ENCODE measurements at places on chromosomes 3 and 15.
A peak's percentile ranks its signal among the peaks of the same experiment; 100 is the strongest.

DNA sequence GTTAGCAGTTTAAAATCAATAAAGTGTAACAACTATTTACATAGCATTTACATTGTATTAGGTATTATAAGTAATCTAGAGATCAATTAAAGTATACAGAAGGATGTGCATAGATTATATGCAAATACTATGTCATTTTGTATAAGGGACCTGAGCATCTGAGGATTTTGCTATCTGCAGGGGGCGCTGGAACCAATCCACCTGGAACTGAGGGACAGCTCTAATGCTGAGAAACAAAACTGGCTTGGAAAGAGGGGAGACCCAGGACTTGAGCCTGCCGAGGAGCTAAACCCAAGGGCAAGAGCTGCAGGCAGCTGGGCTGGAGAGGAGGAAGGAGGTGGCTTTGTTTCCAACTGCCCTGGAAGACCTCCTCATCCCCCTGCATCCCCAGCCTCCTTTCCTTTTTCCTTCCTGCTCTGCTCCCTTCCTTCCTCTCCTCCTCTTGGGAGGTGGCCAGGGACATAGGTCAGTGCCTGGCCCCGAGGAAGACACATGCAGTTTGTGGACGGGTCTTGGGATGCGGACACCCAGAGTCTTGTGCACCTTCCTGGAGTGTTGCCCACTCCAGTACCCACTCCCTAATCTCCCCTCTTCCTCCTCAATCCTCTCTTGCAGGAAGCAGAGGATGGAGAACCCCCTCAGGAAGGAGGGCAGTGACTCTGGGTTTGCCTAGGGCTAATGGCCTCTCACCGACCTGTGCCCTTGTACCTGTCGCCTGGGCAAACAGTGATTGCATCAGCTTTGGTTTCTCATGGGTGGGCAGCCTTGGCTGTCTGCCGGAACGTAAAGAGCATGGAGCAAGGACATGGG is 825 bp upstream of the RTP3 start:
- peak; percentile 70 for DNase-seq

GRCh38 chr3:125148836-125149235 is 63.7 kb downstream of the SLC12A8 start:
- no peak for DNase-seq

GRCh38 chr3:23820888-23821287 is 15.1 kb downstream of the UBE2E1 start:
- no peak for DNase-seq

GRCh38 chr3:79326642-79327041 is 441.2 kb downstream of the ROBO1 start:
- DNase-seq, result no peak

- no peak for DNase-seq
Measured at GRCh38 chr3:112372396-112372795, 39.4 kb downstream of the CD200 start.

GRCh38 chr3:51982352-51982837 is 940 bp upstream of the ACY1 start:
- DNase-seq, result no peak

DNA sequence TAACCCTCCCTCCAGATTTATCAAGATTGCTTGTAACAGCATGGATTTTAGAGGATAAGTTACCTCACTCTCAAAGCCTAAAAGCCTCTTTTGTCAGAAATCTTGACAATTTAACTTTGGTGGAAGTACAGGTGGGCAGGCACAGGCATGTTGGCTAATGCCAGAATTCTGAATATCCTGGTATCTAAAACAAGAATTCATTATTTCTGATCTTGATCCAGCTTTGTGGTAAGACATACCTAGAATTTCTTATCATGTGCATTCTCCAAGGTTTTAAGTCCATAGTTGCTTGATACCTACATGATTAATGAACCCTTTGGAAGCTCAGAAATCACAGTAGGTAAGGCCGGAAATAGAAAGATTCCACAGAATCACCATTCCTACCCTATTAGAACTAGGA is 109.9 kb upstream of the TTC14 start:
- DNase-seq, result no peak

- DNase-seq, result no peak
Measured at GRCh38 chr3:149292666-149293065, 40.8 kb downstream of the TM4SF18 start.

- DNase-seq, result no peak
Measured at GRCh38 chr3:196193736-196194541, 17.3 kb downstream of the ZDHHC19 start.

- DNase-seq, result no peak
Measured at GRCh38 chr15:80594091-80594889, 100.8 kb upstream of the ABHD17C start.

DNA sequence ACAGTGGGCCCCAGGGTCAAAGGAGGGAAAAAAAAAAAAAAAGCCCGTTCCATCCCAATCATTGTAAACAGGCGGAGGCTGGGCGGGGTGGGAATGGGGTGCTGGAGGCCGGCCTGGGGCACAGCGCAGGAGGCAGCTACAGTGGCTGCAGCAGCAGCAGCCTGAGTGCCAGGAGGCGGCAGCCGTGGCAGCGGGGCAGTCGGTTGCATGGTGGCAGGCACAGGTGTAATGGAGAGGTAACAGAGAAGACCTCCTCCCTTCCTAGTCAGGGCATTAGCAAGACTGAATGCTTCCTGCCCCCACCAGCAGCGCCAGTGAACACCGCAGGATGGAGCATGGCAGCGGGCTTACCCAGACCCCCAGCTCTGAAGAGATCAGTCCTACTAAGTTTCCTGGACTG is 279.1 kb upstream of the TTC14 start:
- no peak for DNase-seq

DNA sequence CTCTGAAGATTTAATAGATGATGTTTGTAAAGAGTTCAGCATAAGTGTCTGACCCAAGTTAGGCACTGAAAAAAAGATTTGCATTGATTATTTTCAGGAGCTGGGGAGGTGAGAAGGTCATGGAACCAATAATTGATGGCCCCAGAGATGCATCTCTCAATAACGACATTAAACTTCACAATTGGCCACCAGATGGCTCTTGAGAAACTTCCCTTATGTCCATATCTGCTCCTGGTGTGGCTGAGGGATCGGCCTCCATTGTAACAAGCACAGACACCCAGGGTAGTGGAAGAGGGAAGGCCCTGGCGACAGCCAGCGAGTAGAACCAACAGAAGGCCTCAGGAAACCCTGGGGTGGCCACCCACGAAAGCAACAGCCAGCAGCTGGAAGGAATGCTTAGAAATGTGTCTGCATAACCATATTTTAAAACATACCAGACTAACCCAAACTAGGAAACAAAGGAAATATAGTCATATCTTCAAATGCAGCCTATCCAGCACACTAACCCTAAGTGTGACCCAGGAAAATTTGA is 536.7 kb downstream of the SOX2 start:
- no peak for DNase-seq

GRCh38 chr3:126782536-126782935 is 78.5 kb downstream of the CHCHD6 start:
- DNase-seq, result no peak

GRCh38 chr3:85737846-85738245 is 779.1 kb downstream of the CADM2 start:
- DNase-seq, result no peak

DNA sequence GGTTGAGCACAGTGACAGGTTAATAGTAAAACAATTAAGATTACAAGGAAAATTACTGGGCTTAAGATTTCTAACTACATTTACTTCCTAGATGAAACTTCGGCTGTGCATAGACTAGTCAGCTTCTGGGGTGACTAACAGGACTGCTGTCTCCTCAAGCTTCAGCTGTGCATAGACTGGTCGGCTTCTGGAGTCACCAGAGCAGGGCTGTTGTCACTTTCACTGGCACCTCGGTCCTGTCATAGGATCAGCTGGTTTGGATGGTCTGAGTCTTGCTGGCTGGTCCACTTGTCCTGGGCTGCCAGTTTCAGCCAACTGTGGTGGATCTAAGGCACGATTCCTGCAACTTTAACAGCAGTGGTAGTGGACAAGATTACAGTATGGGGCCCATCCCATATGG is 23.9 kb upstream of the ACAD9 start:
- DNase-seq, result no peak

DNA sequence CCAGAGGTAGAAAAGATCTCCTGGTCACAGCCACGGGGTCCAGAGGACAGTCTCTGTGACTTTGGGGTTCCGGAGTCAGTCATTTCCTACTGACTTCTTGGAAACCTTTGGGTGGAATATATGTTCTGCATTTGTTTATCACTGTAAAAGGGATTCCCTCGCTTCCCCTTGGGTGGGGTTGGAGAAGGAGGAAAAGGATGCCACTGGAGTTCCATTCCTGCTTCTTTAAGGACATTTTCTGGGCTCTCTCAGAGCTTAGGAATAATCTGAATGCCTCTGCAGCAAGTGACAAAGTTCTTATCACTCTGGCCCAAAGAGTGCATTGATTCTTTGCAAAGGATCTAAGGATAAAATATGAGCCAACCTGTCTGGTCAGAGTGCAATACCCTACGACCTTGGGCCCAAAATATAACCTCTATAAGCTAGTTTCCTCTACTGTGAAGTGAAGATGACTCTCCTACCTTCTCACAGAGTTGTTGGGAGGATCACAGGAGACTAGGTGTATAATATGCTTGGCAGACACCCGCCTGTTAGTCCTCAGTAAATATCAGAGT is 17.2 kb downstream of the ARHGEF3 start:
- no peak for DNase-seq

GRCh38 chr3:172675441-172676193 is 35.2 kb downstream of the NCEH1 start:
- DNase-seq, result no peak

DNA sequence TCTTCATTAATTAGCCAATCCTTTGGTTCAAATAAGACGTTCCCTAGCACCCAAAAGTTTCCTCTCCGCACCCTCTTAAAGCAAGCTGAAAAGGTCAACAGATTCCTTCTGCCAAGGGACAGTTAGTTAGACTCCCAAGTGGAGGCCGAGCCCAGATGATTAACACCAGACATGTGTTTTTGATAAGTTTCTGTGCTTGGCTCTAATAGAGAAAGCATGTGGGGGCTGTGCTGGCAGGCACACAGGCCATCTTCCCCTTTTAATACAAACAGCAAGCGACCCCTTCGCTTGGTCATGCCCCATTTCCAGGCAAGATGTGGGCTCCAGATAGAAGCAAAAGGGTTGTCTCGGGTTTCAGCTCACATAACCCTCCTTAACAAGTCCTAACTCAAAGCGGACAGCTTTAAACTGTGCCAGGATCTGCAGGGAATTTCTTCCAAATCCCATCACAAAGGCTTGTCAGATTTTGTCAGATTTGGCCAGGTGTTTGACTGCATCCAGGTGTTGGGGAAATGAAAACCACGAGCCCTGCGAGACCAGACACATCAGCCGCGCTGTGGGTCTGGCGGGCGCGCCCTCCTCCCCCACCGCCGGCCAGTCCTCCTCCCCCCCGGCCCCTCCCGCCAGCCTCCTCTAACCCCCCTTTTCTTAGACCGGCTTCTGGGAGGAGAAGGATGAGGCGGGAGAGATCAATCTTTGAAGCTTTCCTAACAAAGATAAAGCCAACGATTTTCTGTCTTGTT is 3.3 kb downstream of the HES1 start:
- no peak for DNase-seq

- DNase-seq, result no peak
Measured at GRCh38 chr15:92385096-92385495, 8.6 kb upstream of the ST8SIA2 start.

DNA sequence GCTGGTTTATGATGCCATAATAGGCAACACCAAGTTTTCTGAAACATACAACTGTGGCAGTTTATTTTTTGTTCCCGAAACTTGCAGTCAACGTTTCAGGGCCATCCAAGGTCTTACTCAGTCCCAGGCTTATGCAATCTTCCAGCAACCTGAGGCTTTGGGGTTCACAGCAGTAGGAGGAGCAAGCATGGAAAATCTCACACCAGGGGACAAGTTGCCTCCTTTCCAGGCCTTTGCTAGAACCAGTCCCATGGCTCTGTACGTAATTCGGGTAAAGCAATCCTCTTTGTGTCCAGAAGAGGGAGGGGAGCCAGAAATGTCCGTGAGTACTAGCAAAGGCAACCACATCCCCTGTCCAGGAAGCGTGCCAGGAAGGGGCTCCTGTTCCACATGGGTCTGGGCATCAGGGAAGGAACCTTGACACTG is 4.7 kb upstream of the FAM240A start:
- no peak for DNase-seq

- DNase-seq, result no peak
Measured at GRCh38 chr3:102301155-102301880, 133.5 kb upstream of the ZPLD1 start.

DNA sequence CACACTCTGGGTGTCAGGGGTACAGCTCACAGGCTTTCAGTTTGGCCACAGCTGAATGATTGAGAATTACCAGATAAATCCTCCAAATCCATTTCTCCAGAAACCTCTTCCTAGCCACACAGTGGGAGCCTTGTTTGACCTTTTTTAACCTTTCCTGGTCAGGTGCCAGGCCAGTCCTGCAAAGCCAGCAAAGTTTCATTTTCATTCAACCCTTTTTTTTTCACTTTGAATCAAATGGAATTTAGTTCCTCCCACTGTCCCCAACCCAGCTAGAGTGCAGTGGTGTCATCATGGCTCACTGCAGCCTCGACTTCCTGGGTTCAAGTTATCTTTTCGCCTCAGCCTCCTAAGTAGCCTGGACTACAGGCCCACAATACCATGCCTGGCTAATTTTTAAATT is 67.8 kb downstream of the NSUN3 start:
- DNase-seq, result no peak

DNA sequence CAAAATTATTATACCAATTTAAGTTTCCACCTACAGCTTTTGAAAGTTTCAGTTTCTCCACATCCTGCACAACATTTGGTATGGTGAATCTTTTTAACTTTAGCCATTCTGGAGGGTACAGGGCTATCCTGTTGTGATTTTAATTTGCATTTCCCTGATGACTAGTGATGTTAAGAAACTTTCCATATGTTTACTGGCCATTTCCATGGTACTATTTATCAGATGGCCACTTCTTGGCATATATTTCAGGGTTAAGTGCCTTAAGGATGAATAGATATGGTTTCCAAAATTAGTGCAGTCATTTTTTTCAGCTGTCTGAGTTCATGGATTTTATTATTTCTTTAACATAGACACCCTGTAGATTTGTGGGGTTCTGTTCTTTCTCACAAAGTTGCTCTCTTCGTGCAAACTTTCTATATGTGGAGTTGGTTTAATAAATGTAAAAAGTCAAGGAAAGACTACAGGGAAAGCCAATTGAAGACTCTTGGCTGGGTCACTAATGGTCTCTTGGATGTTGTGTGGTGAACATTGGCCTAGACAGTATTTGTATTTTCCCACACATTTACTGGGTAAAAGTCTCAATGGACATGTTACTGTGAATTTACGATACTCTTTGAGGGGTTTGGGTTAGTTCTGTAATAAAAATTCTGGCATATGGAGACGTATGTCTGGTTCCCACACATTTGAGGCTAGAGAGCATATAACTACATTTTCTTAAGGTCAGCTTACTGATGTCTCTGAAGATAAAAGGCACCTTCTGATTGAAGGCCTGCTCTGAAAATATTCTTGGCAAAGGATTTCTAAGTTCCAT is 147.5 kb upstream of the PDZRN3 start:
- DNase-seq, result no peak

Measured in CD8-positive, alpha-beta memory T cell (primary cell).